ENCODE measurements at places on chromosomes 3 and 15. TPM values are rescaled to one million over a fixed set of nuclear protein-coding genes. Genes with fewer than 3 reads are reported as not detected.

- no peak for DNase-seq
These were observed 10.0 kb downstream of the ARMC8 start for GRCh38 chr3:138197058-138197457.

GRCh38 chr15:80523746-80524145 lies 119.6 kb downstream of the ARNT2 start:
- no peak for DNase-seq

DNA sequence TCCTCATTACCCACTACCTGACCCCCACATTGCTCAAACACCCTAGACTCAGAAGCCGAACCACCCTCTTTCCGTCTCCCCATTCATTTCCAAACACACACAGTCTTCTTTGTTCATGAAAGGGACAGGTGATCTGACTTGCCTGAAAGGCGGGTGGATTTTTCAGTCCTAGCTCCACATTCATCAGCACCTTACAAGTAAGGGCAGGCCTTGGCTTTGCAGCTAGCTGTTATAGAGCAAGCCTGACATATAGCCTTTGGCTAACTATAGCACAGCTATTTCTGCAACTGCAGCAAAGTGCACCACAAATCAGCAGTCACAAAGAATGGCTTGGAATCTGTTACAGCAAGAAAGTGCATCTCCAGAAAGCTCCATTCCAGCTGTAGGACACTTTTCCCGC lies 139.8 kb downstream of the XXYLT1 start:
- DNase-seq, result no peak

DNA sequence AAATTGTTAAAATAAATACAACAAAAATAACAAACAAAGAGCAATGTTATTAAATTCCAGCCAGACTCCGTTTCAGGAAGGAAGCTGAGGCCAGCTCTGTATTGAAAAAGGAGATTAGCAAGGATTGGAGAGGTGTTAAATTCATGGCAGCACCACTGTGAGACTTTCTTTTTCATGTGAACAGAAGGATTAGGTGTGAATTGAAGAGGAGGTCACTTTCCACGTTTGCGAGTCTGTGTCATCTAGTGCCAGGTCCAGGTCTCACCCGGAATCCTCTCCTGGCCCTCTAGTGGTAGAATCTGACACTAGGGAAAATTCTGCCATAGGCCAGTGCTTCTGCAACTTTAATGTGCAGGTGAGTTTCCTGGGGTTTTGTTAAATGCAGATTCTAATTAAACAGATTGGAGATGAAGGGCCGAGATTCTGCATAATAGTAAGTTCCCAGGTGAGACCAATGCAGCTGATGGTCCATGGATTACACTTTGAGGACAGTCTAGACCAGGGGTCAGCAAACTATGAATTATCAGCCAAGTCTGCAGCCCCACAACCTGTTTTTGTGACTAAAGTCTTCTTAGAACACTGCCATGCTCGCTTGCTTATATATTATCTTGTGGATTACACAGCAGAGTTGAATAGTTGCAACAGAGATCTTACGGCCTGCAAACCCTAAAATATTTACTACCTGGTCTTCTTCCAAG lies 9.2 kb upstream of the SLC6A1 start:
- DNase-seq, result no peak

DNA sequence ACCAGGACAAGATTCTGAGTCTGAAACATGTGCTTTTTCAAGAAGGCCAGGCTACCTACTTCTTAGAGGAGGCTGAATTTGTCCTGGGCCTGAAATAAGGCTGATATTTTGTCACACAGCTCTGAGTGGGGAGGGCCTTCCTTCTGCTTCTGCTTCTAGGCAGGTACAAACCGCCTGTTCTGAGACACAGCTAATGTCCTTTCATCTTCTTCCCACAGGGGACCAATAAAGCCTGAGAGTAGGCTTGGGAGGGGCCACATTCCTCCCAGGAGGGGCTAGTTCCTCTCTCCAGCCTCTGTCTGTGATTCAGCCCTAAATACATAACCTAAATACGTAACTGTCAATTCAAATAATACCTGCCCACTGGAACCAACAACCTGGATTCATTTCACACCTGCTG lies 34.8 kb downstream of the CRYGS start:
- no peak for DNase-seq

Gene SOX14
- total RNA-seq, result not detected

Gene RMDN3
- total RNA-seq, result 27.5 TPM
